Activated effector memory CD4-positive, alpha-beta T cell treated with Interleukin-2 at 50 U/mL for 16 hours (primary cell): ENCODE measurements at places on chromosomes 4 and X.

GRCh38 chrX:12304261-12304660 lies 166.0 kb downstream of the FRMPD4 start:
- DNase-seq: no peak

DNA sequence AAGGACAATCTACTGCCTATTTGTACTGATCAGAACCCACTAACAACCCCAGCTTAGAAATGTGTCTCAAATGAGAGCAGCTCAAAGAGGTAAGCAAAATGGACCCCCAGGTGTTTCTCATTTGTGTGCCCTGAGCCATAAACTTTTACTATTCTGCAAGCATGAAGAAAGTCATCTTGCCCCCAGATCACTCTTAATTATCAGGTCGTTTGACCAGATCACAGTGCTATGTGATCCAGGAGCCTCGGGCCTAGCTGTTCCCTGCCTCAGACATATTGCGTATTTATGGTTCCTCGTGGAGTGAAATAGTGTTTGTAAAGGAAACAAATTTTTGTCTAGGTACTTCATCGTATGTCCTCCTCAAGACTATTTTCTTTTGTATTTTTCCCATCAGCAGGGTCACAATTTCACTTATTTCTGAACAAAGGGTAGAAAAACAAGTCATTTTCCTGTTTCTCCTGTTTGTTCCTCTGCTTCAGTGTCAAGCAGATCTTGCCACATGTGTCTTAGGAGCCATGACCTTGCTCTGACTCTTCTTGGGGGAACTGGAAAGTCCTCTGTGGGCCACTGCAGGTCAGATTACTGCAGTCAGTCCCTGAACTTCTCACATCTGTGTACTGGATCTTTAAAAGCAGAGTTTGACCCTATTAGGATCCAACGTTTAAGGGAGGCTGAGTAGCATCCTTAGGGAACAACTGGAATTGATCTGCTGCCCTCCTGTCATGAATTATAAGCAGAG lies 194.9 kb downstream of the PALLD start:
- DNase-seq: no peak

DNA sequence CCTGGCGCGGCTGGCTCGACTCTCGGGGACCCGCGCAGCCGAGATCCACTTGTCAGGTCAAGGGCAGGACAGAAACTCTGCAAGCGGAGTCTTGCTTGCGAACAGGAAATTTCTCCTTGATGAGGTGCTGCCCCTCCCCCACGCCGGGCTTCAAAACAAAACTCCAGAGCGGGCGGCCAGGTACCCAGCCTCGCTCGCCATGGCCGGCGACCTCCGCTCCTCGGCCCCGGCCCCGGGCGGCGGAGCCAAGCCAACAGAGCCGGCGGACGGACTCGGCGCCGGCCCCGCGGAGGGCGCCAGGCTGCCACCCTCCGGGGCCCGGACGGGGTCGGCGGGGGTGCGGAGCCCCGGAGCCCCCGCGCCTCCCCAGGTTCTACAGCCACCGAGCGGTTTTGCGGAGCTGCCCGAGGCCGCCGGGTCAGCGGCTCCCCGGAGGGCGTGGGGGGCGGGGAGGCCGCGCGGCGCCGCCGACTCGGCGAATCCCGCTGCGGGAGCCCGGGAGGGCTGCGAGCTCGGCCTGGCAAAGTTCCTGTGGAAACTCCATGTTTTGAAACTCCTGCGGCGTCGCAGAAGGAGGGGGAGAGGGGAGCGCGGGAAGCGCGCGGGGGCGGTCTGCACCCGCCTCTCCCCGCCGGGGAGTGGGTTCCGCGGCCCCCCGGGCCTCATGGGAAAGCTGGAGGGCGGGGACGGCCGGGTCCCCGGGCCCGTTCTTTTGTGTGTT lies 11.7 kb upstream of the BCOR start:
- DNase-seq: no peak

GRCh38 chr4:87846226-87846625 lies 13.5 kb downstream of the MEPE start:
- no peak for DNase-seq

- no peak for DNase-seq
Observed at GRCh38 chr4:87077914-87078585, 142.4 kb downstream of the KLHL8 start.

DNA sequence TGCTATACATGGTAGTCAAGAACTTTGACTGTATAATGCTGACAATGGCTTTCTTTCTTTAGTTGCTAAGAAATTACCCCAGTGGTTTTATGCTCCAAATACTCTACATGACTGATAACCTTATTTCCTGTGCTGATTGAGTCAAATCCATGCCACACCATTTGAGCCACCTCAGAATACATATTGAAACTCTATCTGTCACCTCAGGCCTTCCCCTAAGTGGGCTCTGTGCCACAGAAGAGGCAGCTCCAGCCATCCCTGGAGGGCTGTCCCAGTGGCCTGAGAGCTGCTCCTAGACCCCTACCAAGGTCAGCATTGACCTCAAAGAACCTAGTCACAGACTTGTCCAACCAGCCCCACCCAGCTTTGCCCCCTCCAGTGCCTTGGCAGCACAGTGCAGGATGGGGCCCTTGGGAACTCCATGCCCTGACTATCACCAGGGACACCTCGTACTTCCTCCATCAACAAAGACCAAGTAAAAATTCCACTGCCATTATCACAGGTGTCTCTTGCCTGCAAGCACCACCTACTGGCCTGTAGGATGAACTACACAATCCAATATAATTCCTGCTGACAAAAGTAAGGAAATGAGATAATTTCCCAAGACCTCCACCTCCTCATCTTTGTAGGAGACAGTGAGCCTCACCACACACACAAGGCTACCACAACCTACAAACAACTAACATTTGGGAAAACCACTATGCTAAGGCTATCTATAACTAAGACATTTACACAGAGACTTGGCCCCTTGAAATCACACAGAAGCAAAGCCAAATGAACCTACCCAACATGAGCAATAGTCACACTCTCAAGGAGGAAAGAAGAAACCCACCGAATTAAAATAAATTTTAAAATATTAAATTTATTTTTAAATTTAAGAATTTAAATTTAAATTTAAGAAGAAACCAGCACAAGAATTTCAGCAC lies 239.9 kb downstream of the NKX6-1 start:
- DNase-seq: no peak
